ENCODE measurements at places on chromosomes 5 and 9. TPM values are rescaled to one million over a fixed set of nuclear protein-coding genes. Genes with fewer than 3 reads are reported as not detected.

DNA sequence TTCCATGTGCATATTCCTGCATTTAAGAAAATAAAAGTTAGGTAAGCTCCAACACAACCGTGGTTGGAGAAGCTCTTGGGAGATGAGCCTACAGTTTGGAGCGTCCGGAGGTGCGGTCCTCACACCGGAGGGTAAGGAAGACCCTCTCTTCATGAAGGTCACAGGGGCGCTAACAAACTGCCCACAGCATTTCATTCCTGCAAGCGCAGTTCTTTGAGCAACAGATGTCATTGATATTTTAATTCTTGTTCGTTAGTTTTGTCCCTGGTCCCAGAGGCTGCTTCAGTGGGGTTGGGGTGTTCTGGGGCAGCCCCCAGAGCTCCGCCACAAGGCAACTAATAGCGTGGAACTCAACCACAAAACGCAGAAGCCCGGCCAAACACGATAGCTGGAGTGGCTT, 376.2 kb downstream of the IRX2 start:
- DNase-seq, result no peak

- DNase-seq, result no peak
Measured at GRCh38 chr5:9707732-9708462, 77.7 kb upstream of the TAS2R1 start.

DNA sequence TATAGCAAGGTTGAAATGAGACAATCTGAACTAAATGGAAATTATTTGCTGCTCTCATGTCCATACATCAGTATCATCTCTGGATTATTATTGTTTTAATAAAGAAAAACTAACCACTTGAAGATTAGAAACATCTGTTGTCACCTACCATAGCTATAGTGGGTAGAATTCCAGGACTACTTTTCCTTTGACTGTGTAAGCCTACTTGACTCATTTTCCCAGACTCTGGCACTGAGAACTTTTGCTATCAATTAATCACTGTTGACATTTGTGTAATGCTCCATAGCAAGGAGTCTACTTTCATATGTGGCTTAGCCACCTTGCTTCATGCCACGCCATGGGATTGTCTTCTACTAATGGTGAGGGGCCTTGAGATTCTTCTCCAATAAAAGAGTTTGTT, 59.9 kb upstream of the ARRDC3 start:
- DNase-seq, result peak; percentile 69

The FBXW2 gene
- total RNA-seq, result 35.6 TPM

The ISL1 gene
- not detected for total RNA-seq

The CDC25C gene
- total RNA-seq, result 7.5 TPM

All from IMR-90 (cell line).